ENCODE measurements at places on chromosomes 1 and 21.
A peak's percentile ranks its signal among the peaks of the same experiment; 100 is the strongest.

- no peak for DNase-seq
These were observed 142.3 kb upstream of the SAMSN1 start for GRCh38 chr21:14688412-14688811.

DNA sequence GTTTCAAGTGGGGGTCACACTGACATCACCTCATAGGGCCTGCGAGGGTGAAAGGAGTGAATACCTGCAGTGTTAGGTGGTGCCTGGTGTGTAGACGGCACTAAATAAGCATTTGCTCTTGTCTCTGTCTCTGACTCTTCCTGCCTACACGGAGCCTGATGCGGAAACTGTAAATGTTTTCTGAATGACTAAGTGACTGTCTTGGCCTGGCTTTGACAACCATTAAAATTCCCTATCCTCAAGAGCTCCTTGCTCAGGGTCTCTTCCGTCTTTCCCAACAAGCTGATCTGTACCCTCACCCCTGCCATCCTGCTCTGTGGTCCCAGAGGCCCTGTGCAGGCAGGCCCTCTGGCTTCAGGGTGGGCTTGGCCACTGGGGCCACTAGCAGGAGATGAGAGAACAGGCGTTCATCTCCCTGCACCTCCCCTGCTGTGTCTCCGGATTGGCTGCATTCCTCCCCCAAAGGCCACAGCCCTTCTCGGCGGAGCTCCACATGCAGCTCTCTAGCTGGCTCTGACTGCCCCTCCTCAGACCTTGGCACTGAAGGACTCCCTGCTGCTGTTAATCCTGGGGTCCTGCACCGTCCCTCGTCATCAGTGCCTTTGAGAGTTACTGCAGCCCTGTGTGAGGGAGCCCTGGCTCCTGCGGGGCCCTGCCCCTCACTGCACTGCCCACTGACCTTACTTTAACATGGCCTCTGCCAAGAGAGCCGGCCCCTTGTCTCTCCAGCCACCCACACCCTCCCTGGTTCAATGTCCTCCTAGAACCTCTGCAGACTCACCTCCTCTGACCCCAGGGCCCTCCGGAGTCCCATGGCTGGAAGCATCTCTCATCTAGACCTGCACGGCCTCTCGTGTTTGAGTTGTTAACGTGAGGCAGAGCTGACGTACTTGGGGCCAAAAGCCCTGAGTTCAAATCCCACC is 211.1 kb downstream of the MATN1 start:
- DNase-seq: peak; percentile 91

DNA sequence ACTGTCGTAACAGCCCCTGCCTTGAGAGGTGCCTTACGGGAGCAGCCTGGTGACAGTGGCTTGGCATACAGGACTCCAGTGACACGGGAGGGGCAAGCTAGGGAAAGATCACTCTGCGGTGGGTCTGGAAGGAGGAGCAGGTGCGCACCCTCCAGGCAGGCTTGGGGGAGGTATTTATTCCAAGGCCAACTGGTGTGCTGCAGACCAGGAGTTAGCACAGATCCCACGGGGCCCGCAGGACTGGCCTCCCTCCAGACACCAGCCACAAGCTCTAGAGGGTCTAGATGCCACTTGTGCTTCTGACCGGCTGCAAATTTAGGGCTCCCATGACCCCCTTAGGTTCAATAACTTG is 22.1 kb downstream of the PSEN2 start:
- no peak for DNase-seq

DNA sequence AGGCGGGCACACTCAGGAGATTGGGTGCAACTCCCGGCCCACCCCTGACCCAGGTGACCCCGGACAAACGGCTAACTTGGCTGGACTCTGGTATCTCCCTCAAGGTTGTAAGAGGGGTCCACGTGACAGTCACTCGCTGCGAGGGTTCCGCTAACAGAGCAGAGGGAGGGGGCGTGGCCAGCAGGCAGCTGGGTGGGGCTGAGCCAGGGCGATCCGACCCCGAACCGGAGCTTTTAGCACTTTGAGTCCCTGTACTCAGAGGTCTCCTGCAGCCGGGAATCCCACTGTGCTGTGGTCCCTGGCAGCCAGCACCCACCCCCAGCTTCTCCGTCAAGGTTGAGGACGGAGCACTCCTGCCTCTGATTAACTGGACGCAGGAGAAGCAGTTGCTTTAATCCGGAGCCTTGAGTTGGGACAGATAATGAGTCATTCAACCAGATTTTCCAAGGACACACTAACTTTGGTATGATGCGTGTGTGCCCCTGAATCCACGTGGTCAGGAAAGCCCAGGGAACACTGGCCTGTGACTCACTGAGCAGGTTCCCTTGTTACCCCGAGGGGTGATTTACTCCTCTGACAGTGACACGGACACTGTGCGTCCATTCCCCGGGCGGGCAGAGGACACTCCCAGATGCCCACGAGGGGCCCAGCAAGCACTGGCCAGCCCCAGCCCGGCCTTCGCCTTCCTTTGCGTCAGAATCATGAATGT is 16.8 kb downstream of the TRPM2 start:
- DNase-seq: peak; percentile 46

DNA sequence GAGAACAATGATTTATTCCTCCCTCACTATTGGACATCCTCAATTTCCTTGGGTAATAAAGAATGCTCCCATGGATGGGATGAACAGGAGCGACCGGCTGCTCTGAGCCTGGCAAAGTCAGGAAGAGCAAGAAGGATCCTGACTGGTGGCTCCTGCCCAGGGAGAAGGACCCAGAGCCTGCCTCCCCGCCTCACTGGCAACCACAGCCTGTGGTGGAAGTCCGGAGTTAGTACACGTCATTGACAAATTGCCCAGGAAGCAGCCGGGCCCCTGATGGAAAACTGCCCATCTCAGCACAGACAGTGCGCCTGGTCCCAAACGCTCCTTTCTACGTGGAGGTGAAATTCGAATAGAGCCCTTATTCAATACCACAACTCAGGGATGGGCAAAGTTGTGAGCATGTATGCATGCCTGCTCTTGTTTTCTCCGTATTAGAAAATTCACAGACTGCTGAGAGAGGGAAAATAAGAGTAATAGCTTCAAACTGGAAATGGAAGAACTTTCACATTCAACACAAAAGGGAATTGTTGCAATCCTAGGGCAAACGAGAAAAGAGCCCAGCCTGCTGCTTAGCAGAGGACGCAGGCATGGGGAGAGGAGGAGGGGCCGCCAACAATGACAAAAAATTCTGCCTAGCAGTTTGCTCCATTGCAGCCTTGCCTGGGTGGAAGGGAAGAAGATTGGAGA is 397.1 kb upstream of the VAMP3 start:
- DNase-seq: no peak

GRCh38 chr1:181134543-181135436 is 46.3 kb downstream of the IER5 start:
- DNase-seq: peak; percentile 43

DNA sequence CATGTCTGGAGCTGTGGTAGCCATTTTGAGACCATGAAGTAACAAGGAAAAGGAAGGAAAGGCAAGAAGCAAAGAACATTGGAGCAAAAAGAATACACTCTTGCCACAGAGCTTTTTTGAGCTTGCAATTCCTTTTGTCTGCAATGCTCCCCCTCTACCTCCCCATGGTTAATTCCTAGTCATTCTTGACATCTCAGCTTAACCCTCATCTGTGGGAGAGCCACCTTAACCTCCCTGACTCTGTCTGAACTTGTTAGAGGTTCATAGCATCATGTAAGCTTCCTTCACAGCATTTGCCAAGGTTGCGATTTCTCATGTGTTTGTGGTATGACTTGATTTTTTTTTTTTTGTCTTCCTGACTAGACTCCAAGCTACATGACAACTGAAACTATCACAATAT is 564.1 kb upstream of the PLXNA2 start:
- DNase-seq: no peak
